AML-193 (cell line): ENCODE measurements at places on chromosomes 5 and 9.

DNA sequence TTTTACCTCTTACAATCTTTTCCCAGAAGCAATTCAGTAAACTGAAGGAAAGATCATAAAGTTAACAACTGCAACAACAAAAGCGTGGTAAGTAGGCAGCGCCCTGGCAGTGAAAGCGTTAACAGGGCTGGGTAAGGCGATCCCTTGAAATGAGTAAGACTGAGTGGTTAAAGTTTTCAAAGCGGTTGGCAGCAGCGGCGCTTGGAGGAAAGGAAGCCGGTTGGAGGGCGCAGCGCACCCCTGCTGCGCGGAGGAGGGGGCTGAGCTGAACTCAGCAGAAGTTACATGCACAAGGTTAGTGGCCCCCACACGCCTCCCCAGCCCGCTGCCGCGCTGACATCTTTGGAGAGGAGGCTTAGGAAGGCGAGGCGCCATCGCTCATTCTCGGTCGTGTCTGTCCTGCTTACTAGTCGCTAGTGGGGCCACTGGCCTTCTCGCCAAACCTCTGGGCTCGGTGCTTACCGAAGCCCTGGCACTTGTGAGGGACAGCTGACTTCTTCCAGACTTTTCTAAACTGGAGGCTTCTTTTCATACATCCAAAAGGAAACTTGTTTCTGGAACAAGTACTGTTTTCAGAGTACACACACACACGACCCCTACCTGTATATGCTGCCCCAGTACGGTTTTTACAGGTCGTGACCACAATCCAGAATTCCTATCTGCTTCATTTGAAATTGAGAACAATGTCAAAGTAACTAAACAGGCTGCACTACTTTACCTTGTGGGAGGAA, at the start of gene SH3RF2:
Gene SH3RF2 (plus strand): TSS at position 178 of the 731 bp plus-strand sequence. CDS start 1,351 bp downstream, outside the sequence.
- DNase-seq: no peak

GRCh38 chr5:109411627-109412026, 1.9 kb upstream of the PJA2 start:
- DNase-seq: peak; percentile 51

DNA sequence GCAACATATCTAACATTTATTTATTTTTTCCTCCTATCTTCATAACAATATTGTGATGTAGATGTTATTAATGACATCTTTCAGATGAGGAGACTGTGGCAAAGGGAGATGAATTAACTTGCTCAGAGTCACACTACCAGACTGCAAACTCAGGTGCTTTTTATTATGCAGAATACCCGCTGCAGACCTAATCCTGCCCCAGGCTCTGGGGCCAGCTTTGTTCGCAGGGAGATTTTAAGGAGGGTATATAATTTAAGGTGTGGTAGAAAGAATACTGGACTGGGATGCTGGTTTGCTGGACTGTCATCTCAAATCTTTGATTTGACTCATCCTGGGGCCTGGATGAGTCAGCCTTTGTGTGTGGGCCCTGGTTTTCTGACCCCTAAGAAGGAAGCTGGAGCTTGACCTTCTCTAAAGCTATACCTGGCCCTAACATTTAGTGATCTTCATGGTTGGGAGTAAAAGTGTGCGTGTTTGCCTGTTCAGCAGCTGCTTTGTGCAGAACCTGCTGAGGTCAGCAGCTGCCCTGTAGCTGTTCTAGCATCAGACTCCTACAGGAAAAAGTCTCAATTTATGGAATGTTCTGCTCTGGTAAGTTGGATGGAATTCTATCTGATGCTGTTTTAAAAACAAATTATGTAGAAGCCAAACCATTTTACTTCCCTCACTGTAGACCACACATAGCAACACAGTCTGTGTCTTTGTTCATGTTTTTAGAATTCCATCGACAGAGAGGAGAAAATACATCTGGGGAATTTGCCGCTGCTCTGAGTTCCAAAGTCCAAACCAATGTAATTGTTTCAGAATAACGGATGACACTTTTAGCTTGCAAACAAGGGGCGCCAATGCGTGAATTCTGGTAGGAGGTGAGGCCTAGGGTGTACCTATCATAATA, 4.5 kb downstream of the SLC36A1 start:
- no peak for DNase-seq

DNA sequence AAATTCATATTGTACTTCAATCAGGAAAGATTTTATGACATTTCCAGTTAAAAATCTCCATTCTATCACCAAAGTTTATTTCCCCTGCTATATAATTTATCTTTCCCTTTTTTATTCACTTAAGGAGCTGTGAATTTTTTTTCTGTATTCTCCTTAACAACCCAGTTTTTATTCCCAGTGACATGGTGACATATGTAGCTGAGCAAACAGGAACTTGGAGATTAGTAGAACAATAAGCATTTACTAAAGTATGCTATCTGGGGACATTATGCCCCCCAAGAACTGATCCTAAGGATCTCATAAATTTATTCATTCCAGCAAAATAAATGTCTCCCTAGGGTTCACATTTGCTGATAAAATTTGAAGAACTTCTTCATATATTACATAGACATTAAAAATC, 1044.0 kb upstream of the CDH6 start:
- DNase-seq: no peak

DNA sequence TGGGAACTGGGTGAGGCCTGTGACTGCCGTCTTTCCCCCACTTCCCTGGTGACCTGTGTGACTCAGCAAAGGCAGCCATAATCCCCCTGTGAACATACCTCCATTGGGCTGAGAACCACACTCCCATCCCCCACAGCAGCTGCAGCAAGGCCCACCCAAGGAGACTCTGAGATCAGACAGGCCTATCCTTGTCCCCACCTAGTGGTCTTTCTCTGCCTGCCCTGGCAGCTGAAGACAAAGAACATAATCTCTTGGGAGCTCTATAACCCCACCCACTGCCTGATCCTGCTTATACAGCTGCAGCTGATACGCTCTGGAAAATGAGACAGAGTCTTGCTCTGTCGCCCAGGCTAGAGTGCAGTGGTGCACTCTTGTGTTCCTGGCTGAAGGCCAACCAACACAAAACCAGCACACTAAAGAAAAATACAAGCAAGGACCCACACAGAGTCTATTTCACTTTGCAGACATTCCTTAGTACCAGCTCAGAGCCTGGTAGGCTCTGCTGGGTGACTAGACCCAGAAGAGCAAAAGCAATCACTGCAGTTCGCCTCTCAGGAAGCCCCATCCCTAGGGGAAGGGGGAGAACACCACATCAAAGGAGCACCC, 106.7 kb downstream of the MCTP1 start:
- DNase-seq: no peak

GRCh38 chr5:168976311-168976970, 324.5 kb downstream of the SLIT3 start:
- DNase-seq: no peak

- DNase-seq: peak; percentile 43
Measured at GRCh38 chr5:111781200-111781599, 24.2 kb upstream of the NREP start.

DNA sequence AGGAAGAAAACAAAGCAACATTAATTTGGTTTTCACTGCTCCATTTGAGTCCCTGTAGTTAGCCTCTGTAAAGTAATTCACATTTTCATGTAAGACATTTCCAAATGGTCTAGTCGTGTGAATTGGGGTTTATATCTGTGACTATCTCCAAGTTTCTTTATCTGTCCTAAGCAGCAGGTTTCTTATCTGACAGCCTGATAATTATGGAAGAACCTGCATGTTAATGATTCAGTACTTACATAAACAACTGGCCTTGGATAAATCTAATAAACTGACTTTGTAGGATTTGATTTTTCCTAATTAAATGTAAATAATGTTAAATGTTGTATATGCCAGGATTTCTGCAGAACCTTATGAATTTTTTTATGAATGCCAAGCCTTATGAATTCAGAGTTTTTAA, 964.9 kb downstream of the NR2F1-AS1 start:
- DNase-seq: no peak

DNA sequence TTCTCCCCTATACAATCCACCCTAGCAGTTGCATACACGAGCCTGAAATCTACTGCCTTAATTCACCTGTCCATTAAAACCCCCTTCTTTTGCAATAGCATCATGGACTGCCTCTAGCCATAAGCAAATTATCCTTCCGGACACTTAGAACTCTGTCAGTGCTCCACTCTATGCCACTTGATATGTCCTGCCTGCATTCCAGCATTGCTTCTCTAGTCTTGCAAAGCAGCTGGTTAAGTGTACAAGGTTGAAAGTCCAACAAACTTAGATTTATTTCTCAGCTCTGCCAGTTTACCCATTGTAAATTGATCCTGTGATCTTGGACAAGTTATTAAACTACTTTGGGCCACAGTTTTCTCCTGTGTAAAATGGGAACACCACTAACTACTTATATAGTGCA, 197.9 kb downstream of the EPB41L4A start:
- no peak for DNase-seq

DNA sequence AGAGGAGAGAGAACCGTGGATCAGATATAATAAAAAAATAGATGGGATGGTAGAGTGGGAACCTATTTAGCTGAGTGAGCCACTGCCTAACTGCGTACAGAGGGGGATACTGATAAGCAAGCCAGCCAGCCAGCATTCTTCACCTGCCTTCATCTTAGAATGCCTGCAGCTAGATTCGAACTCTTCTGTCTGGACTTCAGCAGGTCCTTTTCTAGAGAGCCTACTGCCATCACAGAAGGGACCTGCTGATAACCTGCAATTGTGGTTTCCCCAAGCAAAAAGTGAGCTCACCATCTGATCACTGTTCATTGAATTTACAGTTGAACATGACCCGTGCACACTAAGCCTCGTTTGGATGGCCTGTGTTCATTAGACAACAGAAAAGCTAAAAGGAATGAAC, 109.4 kb downstream of the CDC42SE2 start:
- DNase-seq: no peak

DNA sequence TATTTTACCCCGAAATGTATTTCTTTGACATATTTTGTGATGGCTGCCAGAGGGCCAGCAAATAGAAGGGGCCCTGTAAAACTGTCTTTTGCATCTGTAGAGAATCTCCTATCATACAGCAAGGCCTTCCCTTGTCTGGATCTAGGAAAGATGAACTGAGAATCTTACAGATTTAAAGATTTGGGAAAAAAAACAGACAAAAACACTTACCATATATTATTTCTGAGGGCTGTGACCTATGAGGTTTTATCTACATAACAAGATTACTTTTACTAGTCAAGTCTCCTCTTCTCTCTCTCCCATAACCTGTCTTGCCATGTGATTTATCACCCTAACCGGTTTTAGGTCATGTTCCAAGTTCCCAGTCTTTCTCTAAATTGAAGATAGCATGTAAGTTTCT, 599.2 kb upstream of the CDH6 start:
- DNase-seq: no peak

GRCh38 chr9:115373000-115373709, 255.2 kb upstream of the TNC start:
- DNase-seq: no peak

- no peak for DNase-seq
Measured at GRCh38 chr9:136327304-136327974, at the start of gene GPSM1. TSS of gene GPSM1 (plus strand) at chr9:136327539. CDS start at chr9:136327696, 157 bp downstream.

DNA sequence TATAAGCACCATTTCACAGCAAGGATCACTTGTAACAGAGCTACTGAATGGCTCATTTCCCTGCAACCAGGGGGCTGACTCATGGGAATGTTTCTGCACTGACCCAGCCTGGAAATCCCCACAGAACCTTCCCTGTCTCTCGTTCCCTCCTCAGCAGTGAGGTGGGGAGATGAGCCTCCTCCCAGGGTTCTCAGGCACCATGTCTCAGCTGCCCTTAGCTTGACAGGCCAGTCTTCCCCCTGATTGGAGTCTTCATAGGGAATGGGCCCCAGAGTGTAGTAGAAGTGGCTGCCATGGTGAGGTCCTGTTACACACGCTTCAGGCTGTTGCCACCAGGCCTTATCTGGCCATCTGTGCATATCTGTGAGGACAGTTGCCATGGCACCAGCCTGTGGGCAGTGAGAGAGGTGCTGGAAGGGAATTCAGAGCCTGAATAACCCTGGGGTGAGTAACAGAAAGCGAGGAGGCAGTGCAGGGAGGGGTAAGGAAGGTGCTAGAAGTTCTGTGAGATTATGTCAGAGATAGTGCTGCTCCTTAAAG, 324.4 kb downstream of the ENC1 start:
- DNase-seq: no peak

GRCh38 chr5:151213803-151214613, 9.9 kb downstream of the CCDC69 start:
- DNase-seq: peak; percentile 94
